NT2/D1 (cell line): ENCODE measurements at places on chromosomes 16 and 17.

DNA sequence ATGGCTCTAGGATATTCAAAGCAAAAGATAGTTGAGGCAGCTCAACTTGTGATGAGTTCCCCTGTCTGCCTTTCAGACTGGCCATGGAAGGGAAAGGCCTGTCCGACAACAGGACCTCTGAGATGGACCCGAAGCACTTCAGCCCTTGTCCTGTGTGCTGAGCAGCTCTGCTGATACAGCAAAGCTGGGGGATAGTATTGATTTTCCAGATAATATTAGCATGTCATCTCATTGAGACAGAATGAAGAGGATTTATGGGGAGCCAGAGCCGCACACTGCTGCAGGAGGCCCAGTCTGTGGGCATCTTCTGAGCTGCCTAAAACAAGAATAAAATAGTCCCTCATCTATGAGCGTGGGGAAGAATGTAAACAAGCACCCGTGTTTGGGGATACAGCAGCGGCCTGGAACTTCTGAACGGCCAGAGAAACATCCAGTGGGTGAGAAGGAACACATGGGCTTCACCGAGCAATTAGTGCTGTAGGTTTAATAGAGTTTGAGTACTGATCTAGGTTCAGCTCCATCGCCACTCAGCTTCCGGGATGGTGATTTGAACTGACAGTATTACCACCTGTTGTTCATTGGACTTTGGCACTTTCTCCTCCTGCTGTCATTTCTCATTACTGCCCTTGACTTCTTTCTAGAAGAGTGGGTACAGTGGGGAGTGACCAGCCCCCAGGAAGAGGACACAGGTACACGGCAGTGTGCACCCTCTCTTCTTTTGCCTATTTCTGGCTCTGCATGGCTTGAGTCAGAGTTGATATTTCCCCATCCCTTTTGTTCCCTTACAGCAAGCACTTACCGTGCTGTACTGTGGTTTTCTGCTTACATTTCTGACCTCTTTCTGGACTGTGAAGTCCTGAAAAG lies 96.5 kb upstream of the TBX2 start:
- DNase-seq: no peak

DNA sequence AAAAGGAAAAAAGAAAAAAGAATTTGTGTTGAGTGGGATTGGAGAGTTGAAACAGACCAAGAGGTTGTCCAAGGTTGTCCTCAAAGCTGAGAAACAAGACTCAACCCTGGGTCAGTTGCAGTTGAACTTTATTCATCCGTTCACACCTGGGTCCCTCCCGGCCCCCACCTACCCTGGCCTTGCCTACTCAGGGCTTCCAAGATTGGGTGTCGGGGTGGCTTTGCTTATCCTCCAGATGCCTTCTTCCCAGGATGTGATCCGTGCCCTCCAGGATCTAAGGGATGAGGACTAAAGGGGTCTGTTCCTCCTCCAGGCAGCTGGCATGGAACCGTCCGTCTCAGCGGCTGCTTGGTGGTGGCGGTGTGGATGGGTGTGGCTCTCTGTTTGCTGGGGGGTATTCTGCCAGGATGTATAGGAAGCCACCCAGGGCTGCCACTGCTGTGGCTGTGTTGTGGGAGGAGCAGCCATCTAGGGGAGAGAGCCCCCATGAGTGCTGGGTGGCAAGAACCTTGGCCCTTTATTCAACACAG lies 10.3 kb upstream of the NAGPA start:
- no peak for DNase-seq

GRCh38 chr17:47967607-47968252 lies 3.2 kb upstream of the CDK5RAP3 start:
- no peak for DNase-seq

DNA sequence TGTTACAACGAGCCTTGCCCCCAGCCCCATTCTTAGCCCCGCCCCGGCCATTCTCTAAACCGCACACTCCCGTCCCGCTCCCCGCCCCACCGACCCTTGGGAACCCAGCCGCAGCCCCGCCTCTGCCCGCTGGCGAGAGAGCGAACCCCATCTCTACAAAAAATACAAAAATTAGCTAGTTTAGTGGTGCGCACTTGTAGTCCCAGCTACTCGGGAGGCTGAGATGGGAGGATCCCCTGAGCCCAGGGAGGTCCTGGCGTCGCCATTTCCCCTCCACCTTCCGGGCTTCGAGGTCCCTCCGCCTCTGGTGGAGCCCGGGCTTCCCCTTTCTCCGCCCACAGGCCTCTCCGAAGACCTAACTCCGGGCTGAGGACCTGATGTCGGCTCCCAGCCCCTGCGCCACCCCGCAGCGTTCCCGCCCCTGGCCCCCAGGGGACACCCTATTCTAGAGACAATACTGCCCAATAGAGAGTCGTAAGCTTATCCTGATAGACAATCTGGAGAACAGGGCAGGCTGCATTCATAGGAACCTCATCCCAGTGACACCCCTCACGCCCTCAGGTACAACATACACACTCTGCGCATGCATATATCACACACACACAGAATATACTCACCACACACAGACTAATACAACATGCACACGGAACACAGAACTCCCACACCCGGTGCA lies 480 bp upstream of the PROCA1 start:
- DNase-seq: no peak

DNA sequence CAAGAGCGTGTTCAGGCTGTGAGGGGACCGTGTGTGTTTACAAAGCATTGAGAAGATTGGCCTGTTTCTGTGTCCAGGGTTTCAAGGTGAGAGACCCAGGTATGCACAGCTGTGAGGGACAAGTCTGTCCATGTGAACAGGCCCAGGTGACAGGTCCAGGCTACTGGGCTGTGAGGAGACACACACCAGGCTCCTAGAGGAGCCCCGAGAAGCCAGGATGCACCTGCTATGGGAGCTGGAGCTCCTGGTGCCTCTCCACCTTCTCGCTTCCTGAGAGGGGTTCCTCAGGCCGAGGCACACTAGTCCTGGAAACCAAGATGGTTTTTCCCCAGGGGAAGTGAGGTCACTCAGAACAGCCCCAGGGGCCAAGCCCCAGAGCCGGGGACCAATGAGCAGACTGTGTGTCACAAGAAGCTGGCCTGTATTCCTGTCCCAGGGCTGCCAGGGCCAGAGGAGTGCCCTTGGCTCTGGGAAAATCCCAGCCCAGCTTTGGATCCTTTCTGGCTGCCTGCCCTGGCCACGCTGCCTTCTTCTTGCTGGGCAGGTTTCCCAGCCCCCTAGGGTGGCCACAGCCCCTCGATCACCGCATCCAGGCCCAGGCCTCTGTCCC lies 153.4 kb upstream of the PLCG2 start:
- no peak for DNase-seq

- no peak for DNase-seq
These were observed 530 bp downstream of the GSG1L start for GRCh38 chr16:28062847-28063521.

GRCh38 chr16:89317729-89318429 lies 100.4 kb downstream of the ZNF778 start:
- no peak for DNase-seq

DNA sequence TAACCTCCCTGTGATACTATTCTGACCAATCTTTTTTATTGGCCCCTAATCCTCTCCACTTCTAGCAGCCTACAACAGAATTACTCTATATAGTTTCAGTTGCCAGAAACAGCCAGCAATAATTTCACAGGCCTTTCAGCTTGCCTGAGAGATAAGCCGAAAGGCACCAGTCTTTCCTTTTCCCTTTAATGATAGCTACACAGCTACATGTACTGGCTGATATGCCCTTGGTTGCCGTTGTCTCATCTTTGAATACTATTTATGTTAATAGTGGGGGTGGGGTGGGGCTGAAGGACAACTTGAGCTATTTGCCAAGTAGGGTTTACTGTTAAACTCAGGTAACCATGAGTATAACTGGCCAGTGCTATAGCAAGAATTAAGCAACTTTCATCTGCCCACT lies 35.8 kb upstream of the RASL10B start:
- DNase-seq: no peak

GRCh38 chr16:86965840-86966550 lies 351.2 kb downstream of the C16orf95 start:
- no peak for DNase-seq

- no peak for DNase-seq
These were observed 43.5 kb downstream of the SCPEP1 start for GRCh38 chr17:57021226-57021940.

DNA sequence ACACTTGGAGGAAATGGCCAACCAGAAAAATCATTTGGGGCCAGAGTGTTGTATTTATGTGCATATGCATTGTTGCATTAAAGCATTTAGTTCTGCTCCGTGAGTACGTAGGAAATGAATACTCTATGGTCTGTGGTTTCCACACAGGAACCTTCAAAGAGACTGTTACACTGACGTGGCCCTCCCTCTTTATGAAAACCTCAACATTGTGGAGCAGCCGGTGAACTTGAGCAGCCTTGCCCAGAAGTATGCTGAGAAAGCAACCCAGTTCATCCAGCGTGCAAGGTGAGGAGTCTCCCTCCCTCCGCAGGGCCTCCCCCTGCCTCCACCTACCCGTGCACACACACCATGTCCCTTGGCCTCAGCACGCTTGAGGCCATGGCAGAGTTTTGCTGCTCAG lies 65.2 kb downstream of the ARSG start:
- DNase-seq: no peak

DNA sequence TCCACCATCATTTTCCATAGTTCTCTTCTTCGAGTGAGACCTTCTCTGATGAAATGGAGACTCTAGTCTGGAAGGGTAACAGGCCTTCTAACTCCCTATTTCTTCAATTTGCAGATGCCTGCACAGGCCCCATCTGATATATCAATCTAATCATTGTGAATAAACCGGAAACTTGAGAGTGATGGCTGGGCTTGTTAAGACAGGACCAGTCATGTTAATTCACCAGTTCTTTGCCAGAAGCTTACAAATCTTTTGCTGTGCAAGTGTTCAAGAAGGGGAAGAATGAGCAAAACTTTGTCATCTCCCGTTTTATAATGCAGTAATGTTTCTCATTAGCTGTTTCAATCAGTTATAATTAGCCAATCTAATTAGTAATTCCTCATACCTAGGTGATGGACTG lies 1561.3 kb upstream of the GOT2 start:
- no peak for DNase-seq

DNA sequence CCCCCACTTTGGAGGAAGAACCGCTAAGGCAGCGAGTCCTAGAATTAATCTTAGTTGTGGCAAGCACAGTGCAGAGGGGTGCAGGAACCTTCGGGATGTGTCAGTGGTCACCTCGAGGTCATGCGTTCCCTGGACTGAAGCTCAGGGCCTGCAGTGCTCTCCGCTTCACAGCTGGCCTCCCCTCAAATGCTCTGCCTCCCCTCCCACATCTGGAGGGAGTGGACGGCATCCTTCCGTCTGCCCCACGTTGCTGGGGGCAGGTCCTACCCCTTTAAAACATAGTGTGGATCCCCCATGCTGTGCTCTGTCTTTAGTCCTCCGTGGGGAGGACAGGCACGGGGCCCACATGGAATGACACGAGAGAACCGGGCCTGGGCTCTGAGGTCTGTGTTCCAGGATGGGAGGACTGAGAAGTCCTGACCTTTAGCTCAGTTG lies 99.5 kb upstream of the CDC42EP4 start:
- no peak for DNase-seq

DNA sequence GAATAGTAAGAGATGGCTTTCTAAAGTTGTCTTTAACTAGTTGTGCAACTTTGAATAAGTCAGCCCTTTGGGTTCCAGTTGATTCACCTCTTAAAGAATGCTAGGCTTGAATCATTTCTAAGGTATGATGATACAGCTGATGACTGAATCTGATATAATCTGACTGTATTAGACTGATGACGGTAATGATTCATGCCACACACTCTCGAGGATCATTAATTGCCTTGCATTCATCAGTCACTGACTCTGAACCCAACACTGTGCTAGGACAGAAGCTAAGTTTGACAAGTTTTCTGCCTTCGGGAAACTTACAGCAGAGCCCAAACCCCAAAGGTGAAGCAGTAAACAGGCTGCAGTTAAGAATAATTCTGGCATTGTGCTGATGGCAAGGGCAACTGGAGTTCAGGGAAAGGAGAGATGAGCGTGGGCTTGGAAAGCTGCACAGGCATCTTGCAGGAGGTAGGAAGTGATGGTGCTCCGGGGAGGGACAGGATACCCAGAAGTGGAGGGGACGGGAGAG lies 25.8 kb downstream of the ASIC2 start:
- DNase-seq: no peak

- DNase-seq: no peak
These were observed 150.3 kb upstream of the AXIN2 start for GRCh38 chr17:65711671-65712276.

- no peak for DNase-seq
These were observed 15.3 kb downstream of the TBCD start for GRCh38 chr17:82767041-82767754.

GRCh38 chr16:10405386-10405939 lies 19.6 kb downstream of the ATF7IP2 start:
- DNase-seq: no peak

- no peak for DNase-seq
These were observed 129.3 kb downstream of the NTN1 start for GRCh38 chr17:9150446-9151090.

DNA sequence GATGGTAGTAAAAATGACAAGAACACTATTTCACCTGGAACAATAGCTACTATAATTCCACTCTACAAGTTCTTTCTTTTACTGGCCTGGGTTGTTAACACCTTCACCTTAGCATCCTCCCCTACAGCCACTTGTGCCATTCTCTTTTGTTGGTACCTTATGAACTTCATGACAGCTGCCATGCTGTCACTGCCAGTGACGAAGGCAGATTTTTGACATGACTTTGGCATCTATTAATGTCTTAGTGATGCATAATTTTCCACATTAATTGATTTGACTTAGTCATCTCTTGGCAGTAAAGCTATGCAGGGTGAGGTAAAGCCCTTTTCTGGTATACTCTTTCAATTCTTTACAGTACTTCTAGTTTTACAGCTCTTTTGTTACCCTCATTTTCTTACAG lies 207.9 kb downstream of the TANC2 start:
- DNase-seq: no peak

- no peak for DNase-seq
These were observed 2.1 kb downstream of the HES7 start for GRCh38 chr17:8121681-8122421.

GRCh38 chr17:73232587-73233373 lies 28.9 kb downstream of the CPSF4L start:
- peak; percentile 27 for DNase-seq

DNA sequence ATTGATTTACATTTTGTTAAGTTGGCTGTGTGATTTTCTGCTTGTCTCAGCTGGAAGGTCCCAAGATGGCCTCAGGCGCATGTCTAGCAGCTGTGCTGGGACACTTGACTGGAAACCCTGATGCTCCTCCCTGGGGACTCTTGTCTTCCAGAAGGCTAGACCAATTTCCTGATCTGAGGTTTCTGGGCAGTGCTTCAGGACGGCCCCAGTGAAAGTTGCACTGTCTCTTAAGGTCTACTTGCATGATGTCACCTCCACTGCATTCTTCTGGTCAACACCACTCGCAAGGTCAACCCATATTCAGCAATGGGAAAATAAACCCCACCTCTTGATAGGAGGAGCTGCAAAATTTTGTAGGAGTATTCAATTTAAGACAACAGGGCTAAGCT lies 116.0 kb downstream of the SALL1 start:
- no peak for DNase-seq
